Activated CD8-positive, alpha-beta memory T cell treated with anti-CD3 and anti-CD28 coated beads for 24 hours (primary cell): ENCODE measurements at places on chromosomes 6 and 20.

DNA sequence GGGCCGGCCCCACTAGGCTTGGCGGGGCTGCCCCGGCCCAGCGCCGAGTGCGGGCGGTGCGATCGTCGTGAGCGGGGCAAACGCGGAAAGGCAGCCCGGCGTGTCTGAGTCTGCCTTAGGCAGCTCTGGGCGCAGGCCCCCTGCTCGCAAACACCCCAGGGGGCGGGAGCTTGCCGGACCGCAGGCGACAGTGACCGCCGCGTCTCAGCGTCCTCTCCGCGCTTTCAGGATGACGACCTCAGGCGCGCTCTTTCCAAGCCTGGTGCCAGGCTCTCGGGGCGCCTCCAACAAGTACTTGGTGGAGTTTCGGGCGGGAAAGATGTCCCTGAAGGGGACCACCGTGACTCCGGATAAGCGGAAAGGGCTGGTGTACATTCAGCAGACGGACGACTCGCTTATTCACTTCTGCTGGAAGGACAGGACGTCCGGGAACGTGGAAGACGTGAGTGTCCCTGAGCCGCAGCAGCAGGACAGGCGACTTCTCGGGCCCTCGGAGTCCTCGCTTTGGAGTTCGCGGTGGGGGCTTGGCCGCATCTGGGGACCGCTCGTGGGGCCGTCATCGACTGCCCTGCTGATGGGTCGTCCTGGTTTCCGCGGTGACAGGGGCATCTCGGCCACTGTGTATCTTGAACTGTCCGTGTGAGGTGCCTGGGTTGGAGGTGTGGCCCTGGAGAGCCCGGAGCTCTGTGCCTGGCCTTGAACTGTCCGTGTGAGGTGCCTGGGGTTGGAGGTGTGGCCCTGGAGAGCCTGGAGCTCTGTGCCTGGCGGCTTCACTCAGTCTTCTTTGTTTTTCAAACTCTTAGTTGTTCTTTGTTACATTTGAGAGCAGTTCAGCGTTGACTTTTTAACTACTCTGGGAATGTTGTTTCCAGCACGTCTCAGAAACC lies 786 bp downstream of the ADRM1 start:
- DNase-seq = peak; percentile 66

- no peak for DNase-seq
These were observed 69.1 kb upstream of the ADTRP start for GRCh38 chr6:11847515-11848345.

DNA sequence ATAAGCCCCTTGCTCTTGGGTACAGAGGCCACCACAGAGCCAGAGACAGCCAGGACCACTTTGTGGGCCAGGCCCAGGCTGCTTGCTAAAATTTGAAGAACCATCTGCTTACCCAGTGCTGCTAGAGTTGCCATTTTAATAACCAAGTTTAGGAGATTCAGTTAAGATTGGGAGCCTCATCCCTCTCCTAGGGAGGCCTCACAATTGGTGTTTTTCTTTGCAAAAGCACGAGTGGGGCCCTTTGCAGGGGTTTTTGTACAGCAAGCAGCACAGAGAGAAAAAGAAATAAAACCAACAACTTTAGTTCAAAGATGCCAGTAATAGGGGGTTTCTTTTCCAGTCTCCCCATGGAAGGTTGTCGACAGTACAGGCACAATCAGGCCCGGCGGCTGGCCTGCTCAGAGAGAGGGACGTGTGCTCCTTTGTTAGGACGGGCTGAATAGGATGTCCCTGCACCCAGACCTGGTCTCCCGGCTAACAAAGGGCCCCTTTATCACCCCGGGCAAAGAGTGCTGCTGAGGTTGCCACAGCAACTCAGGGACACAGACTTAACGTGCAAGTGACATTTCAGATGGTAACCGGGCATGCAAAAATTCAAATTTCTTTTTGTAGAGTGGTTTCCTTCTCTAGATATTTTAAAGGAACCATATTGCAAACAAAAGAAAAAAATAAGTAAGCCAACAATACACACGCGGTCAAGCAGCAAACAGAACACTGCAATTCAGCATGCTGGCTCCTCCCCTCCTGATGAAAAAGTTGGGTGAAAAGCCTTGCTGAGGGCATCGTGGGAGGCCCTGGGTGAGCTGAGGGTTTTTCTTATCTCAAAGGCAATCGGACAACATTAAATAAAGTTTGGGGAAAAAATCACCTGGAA lies 10.5 kb upstream of the TOX2 start:
- DNase-seq = no peak

DNA sequence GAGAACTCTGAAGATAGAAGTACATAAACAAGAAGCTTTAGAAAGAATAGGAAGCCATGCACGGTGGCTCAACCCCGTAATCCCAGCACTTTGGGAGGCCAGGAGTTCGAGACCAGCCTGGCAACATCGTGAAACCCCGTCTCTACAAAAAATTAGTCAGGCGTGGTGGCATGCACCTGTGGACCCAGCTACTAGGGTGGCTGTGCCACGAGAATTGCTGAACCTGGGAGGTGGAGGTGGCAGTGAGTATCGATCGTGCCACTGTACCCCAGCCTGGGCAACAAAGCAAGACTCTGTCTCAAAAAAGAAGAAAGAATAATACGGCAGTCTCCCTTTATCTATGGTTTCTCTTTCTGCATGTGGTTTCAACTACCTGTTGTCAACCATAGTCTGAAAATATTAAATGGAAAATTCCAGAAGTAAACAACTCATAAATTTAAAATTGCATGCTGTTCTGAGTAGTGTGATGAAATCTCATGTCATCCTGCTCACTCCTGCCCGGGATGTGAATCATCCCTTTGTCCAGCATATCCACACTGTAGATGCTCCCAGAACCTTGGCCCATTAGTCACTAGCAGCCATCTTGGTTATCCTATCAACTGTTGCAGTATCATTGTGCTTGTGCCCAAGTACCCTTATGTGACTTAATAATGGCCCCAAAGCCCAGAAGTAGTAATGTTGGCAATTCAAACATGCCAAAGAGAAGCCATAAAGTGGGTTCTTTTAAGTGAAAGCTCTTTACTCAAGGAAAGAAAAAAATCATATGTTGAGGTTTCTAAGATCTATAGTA lies 22.1 kb downstream of the DEK start:
- DNase-seq = no peak

DNA sequence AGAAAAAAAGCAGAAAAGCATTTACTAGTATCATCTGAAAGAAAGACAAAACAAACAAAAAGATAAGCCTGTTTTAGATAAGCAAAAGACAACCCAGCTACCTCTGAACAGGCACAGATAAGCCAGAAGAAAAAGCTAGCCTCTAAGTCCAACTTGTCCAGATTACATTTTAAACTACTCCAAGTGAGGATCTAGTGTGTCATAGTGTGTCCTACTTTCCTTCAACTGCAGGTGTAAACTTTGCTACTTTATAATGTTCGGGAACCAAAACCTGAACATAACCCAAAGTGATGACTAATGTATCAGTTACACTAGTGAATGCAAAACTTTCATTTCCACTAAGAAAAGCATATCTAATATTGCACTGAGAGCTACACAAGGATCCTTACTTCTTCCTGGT lies 19.5 kb downstream of the ADNP start:
- no peak for DNase-seq

DNA sequence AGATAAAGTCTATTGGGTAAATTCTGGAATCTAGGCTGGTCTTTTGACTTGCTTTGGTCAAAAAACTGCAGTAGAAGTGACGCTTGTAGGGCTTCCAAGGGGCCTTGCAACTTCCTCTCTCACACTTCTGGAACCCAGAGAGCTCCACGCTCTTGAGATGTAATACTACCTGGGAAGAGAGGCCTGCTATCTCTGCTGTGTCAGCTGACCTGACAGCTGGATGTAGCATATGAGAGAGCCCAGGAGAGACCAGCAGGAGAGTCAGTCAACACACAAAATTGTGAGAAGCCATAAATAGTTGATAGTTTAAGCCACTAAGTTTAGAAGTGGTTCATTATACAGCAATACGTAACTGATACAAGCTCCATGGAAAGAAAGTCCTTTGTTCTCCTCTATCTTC lies 7.8 kb upstream of the RSPO3 start:
- no peak for DNase-seq

- DNase-seq = no peak
These were observed 74.3 kb downstream of the ARMC2 start for GRCh38 chr6:108922499-108922898.

DNA sequence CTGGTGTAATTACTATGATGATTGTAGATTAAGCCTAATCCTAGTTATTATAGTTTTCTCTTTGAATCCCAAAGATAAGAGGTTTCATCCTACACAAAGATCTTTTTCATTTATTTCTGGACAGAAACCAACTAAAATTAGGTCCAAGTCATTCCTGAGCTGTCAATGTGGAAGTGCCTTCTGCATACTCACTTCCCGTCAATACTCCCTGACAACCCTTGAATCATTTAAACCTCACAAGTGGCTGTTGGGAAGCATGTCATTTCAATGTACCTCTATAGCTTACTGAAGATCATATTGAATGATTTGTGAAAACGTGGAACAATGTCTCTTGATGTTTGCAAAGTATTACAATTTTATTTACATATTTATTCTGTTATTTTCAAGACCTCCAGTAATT lies 274.1 kb downstream of the HACE1 start:
- no peak for DNase-seq

DNA sequence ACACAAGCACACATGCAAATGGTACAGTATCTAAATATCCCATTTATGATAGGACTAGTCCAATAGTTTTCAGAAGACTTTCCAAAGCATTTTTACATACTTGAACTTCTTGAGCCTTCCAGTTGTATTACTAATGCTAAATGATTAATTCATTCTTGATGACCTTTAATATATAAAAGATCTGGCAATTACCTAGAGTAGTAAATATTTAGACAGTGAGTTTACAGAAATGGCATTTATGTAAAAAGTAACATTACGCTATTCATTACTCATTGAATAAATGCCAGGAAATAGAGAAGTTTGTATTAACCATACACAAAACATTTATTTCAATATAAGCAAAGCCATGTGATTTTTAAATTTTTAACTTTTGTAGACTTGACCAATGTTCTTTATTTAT lies 158.8 kb downstream of the DST start:
- DNase-seq = no peak
